ENCODE measurements at places on chromosomes 3 and 15.
A peak's percentile ranks its signal among the peaks of the same experiment; 100 is the strongest.

DNA sequence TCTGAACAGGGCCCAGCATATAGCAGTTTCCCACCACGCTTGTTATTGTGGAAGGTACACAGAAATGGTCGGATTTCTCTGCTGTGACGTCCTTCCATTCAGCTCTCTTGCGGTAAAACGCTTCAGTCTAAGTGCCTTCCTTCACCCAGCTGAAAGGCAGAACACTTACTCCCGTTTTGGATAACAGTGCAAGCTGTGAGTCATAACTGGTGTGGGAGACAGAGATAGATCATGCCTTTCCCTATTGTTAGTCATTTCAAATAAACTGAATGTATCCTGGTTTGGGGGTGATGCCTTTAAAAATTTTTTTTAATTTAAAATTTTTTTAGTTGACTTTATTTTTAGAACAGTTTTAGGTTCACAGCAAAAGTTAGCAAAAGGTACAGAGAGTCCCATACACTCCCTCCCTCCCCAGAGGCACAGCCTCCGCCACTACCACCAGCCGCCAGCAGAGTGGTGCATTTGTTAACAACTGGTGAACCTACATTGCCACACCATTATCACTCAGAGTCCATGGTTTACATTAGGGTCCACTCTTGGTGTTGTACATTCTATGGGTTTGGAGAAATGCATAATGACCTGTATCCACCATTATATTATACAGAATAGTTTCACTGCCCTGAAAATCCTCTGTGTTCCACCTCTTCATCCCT, 94.9 kb upstream of the NSMCE3 start:
- DNase-seq, result peak; percentile 61

GRCh38 chr3:76111808-76112207, 326.5 kb upstream of the ZNF717 start:
- peak; percentile 13 for DNase-seq

DNA sequence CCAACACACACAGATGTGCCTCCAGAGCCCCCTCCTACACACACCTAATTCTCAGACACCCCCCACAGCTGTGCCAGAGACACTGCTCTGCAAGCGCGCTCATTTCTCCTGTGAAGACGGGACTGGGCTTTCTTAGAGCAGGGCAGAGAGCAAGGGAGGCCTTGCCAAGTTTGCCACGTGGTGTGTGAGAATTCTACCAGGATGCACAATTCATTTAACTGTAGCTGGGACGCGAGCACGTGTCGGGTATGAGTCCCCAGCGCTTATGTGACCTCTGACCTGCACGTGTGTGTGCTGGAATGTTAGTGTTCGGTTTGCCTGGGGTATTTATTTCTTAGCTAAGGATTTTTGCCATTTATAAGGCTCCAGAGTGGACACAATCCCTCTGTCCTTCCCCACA, 37.0 kb downstream of the FEM1B start:
- DNase-seq, result no peak

- no peak for DNase-seq
These were observed 2.0 kb downstream of the SIDT1 start for GRCh38 chr3:113534365-113534764.

GRCh38 chr3:182889948-182890629, 90.2 kb downstream of the DCUN1D1 start:
- no peak for DNase-seq

Measured in GM23248 (cell line).